ENCODE measurements at places on chromosomes 2 and 18. TPM values are rescaled to one million over a fixed set of nuclear protein-coding genes. Genes with fewer than 3 reads are reported as not detected.

Gene LAMA1
- not detected for total RNA-seq

Gene SELENOI
- total RNA-seq = 35.0 TPM

Gene TXNDC2
- total RNA-seq = not detected

Gene OTOS
- total RNA-seq = not detected

Gene SERPINB4
- not detected for total RNA-seq

Gene LYPD6B
- total RNA-seq = not detected

Gene VWC2L
- total RNA-seq = not detected

Gene RNF152
- total RNA-seq = 0.12 TPM

Gene MEP1B
- total RNA-seq = not detected

Gene TUBB8B
- not detected for total RNA-seq

Gene CDH20
- 0.19 TPM for total RNA-seq

All from activated T-cell treated with anti-CD3 and anti-CD28 coated beads, Interleukin-2, amount 50 U/mL, for 72 hours (primary cell).